ENCODE measurements at places on chromosomes 5 and 9.

DNA sequence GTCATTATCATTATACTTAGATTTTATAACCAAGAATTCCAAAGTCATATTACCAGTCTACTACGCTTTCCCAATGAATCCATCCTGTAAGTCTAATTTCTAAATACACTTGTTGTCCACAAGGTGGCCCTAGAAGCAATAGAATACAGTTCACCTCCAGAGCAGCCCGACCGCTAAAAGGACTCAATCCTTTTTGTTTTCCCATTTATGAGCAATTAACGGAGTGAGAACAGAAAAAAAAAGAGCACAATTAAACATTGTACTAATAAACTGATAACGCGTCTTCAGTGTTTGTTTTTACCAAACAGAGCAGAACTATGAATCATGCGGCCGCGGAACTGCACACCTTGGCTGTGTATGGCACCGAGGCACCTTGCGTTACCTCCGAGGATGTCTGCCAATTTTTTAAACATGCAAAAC lies 160.7 kb upstream of the DAPK1 start:
- DNase-seq = no peak

DNA sequence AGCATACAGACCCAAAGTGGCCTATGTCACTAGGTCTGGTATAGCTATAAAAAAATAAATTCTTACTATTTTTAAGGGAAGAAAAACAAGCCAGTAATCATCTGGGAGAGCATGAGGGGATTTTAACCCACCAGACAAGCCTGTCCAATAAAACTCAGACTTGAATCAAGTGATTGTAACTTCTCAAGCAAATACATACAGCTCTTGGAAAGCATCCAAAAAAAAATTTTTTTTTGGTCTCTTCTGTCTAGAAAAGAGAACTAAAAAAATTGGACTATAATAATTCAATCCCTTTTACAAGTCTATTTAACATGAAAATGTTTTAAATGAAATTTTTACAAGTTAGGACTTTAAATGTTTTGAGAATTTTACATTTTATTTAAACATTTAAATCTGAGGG lies 61.7 kb downstream of the FBXL17 start:
- DNase-seq = no peak

DNA sequence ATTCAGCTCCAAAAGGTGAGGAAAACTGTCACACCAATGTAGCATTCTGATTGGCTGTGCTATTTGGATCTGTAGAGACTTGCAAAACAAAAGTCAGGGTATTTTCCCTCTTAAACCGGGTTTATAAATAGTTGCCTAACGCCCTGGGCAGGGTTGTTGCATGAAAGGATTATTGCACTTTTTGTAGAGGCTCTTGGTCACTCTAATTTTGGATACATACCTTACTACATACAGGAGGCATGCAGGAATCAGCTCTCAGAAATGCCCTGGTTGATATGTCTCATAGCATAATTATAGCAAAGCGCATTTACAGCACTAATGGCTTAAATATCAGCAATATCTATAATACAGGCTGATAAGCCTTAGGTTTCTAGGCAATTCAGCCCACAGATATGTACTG lies 200.0 kb upstream of the GDNF start:
- DNase-seq = no peak

GRCh38 chr5:129630101-129630500 lies 117.8 kb upstream of the MINAR2 start:
- DNase-seq = no peak

- no peak for DNase-seq
Measured at GRCh38 chr5:65750938-65751337, 28.9 kb downstream of the NLN start.

GRCh38 chr5:157278319-157279037 lies 12.6 kb downstream of the CYFIP2 start:
- DNase-seq = no peak

GRCh38 chr5:113128082-113128481 lies 151.5 kb downstream of the DCP2 start:
- DNase-seq = no peak

Measured in RWPE2 (cell line).